ENCODE measurements at places on chromosomes 11 and 22. TPM values are rescaled to one million over a fixed set of nuclear protein-coding genes. Genes with fewer than 3 reads are reported as not detected.

NFAM1 gene
- 0.91 TPM for polyA plus RNA-seq

PATE2 gene
- not detected for polyA plus RNA-seq

EIF1AD gene
- 27.0 TPM for polyA plus RNA-seq

OR8G1 gene
- not detected for polyA plus RNA-seq

PKNOX2 gene
- polyA plus RNA-seq, result 12.6 TPM

MPZL3 gene
- 2.4 TPM for polyA plus RNA-seq

BET1L gene
- polyA plus RNA-seq, result 45.7 TPM

PANX3 gene
- not detected for polyA plus RNA-seq

- DNase-seq, result no peak
These were observed 13.7 kb upstream of the CPT1A start for GRCh38 chr11:68855205-68855981.

GRCh38 chr11:71976551-71976950 is 22.2 kb upstream of the IL18BP start:
- DNase-seq, result no peak

DNA sequence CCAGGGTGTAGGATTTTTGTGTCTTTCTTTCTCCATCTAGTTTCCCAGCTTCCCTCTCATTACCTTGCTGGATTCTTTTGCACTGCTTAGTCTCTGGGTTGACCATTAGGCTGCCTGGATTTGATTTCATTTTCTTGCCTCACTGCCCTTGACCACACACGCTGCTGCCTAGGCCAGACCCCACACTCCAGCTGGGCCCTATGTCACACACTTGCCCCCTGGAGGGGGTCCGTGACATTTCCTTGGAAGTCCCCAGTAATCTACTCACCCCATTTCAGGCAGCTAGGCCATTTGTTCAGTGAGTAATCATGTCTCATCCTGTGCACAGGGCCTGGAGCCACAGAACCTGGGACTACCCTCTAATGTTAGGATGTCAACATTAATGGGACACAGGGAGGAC is 81.9 kb upstream of the SPON1 start:
- no peak for DNase-seq

DNA sequence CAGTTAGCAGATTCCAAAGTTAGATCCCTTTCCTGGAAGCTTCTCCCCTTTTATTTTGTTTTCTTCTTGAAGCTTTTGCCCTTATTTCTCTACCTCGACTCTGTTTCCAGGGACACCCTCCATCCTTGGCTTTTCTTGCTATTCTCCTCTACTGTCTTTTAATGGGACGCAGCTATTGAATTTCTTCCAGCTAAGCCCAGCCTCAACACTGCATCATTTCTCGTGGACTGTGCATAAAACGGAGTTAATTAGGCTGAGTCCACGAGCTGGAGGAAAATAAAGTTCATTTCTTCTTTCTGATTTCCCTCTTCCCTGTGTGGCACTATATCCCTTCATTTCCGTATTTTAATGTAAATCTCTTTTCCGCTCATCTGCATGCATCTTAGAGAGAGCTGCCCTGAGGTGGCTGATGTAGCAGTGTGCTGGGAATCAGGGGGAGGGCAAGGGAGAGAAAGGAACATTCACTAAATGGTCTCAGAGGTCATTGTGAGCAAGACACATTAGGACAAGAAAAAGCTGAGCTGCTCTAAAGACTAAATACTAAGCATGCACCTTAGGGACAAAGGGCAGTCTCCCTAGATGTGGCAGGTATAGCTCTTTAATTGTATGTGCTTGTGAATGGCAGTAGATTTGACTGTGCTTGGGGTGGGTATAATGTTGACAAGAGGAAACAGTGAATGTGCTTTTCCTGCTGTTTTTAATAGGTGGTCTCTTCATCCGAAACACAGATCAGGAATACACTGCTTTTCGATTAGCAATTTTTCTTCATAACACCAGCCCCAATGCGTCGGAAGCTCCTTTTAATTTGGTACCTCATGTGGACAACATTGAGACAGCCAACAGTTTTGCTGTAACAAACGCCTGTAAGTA is 1.9 kb downstream of the GRIA4 start:
- no peak for DNase-seq

DNA sequence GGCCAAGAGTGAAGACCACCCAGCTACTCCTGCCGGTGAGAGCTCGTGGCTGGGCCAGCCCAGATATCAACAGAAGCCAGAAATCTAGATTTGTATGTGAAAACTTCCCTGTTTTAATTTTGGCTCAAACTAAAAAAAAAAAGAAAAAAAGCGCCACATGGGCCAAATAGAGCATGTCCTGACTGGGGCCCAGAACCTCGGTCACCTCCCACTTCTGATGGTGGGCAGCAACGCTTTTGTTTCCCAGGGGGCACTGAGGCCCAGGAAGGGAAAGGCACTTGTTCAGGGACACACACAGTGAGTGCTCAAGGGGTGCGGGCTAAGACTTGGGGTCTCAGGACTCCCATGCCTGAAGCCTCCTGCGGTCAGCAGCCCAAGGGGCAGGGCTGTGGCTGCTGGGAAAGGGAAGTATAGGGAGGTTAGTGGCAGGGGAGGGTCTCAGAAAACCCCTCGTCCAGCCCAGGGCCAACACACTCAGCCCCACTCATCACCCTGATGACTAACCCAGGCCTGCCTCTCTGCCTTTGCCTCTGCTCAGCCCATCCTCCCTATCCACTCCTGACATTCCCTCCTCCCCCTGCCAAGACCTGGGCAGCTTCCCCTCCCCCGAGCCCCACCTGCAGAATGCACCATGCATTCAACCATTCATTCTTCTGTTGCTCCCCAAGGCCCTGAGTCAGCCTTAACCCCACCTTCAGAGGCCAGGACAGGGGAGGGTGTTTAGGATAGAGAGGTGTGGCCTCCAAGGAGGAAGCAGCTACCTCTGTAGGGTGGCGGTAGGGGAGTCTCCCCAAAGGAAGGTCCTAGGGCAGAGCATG is 30.0 kb upstream of the TCF20 start:
- DNase-seq, result no peak

DNA sequence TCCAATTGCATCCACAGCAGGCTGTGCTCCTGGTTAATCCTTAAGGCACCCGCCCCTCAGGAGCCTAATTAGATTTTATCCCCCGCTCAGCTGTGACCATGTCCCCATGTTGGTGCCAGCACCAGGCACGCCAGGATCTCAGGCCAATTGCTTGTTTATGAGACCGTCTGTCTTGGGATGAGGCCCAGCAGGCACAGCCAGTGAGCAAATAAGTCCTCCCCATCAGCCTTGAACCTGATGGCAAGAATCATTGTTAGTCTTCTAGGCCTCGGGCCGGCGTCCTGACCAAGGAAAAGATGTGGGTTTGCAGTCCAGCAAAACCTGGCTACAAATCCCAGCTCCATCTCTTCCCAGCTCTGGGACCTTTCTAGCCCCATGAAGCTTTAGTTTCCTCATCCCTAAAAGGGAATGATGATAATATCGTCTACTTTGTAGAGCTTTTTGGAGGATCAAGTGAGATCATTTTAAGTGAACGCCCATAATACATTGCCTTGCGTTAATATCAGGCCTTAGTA is 57.3 kb downstream of the TP53I11 start:
- DNase-seq, result no peak

GRCh38 chr11:117944554-117944953 is 15.4 kb upstream of the TMPRSS13 start:
- no peak for DNase-seq

DNA sequence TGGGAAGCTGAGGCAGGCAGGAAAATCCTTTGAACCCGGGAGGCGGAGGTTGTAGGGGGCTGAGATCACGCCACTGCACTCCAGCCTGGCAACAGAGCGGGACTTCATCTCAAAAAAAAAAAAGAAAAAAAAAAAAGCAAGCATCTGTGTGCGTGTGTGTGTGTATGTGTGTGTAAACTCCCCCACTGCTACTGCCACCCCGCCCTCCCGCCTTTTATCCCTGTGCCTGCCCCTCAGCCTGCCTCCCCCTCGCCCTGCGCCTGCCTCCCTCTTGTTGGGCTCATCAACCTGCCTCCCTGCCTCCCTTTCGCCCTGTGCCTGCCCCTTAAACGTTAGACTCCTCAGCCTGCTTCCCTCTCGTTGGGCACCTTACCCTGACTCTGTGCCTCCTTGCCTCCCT is 18.0 kb downstream of the TMEM258 start:
- DNase-seq, result no peak

DNA sequence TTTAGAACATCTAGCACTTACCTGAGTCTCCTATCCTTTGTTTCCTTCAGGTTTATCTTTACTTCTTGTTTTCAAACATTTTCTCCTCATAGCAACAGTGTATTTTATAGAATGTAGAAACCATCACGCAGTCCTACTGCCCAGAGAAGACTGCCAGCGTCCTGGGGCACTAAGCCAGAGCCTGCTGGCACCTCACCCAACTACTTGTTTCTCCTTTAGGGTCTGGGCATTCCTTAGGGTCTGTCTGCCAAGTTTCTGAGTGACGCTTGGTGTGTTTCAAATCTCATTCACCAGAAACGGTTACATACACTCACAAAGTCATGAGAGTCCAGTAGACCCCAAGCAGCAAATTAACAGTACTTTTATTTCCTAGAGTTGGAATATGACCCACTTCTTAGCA is 49.6 kb upstream of the SLC25A1 start:
- DNase-seq, result no peak

- DNase-seq, result no peak
These were observed 31.3 kb downstream of the ATXN10 start for GRCh38 chr22:45702981-45703380.

DNA sequence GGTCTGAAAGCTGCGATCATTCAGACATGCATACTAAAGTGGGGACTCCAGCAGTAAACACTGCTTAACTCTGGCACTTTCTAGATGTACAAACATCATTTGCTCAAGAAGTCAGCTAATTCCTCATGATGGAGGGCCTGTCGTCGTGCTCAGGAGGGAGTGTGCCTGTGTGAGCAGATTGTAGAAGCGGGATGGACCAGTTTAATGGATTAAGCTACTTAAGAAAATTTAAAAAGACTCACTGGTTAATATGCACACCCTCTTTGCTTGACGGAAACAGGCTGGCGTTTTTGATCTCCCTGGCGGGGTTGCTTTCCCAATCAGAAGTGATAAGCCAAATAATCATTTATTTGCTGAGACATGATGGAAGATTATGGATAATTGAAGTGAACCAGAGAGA is 79.0 kb downstream of the LDLRAD3 start:
- no peak for DNase-seq

GRCh38 chr11:119764108-119764868 is 35.3 kb upstream of the NECTIN1 start:
- no peak for DNase-seq

GRCh38 chr11:73963861-73964260 is 13.0 kb downstream of the DNAJB13 start:
- no peak for DNase-seq

DNA sequence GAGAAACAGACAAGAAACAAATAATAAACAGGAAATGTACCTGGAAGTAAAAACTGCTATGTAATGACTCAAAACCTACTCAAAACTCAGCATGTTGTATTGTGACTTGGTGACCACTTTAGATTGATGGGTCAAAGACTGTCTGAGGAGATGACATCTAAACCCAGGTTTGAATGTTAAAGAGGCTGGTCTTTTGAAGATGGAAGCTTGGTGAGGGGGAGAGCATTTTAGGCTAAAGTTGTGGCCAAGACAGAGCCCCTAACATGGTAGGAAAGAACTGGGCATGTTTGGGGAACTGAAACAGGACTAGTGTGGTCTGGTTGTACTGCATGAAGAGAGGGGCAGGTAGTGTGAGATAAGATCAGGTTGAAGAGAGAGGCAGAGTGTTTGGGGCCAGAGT is 85.3 kb upstream of the MYO18B start:
- DNase-seq, result no peak

GRCh38 chr11:46991391-46991790 is 54.8 kb downstream of the CSTPP1 start:
- DNase-seq, result no peak

DNA sequence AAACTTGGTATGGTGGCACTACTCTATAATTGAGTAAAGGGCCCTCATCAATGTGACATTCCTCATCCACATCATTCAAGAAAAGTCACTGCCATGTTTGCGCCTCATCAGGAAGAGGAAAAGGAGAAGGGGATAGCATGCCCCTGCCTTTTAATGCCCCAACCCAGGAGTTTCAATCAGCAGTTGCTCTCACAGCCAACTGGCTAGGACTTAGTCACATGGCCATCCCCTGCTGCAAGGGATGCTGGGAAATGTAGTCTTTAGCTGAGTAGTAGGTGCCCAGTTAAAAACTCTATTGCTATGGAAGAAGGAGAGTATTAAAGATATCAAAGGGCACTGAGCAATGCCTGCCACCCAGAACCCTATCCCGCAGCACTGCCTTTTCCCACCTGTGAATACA is 10.9 kb upstream of the CCND1 start:
- no peak for DNase-seq

DNA sequence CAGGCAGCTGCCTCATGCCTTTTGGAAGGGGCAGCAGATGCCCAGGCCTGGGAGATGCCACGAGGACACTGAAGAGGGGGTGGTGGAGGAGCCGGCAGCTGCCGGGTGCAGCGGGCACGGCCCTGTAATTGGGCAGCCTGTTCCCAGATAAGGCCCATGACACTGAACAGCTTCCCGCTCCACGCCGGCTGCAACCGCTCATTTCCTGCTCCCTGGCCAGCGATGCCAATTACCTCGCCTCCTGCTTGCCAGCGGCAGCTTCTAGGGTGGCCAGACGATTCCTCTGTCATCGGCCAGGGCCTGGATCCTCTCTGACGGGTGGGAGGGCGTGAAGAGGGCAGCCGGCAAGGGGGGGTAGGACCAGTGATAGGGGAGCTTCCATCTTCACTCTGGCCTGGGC is 22.8 kb downstream of the FLRT1 start:
- no peak for DNase-seq

DNA sequence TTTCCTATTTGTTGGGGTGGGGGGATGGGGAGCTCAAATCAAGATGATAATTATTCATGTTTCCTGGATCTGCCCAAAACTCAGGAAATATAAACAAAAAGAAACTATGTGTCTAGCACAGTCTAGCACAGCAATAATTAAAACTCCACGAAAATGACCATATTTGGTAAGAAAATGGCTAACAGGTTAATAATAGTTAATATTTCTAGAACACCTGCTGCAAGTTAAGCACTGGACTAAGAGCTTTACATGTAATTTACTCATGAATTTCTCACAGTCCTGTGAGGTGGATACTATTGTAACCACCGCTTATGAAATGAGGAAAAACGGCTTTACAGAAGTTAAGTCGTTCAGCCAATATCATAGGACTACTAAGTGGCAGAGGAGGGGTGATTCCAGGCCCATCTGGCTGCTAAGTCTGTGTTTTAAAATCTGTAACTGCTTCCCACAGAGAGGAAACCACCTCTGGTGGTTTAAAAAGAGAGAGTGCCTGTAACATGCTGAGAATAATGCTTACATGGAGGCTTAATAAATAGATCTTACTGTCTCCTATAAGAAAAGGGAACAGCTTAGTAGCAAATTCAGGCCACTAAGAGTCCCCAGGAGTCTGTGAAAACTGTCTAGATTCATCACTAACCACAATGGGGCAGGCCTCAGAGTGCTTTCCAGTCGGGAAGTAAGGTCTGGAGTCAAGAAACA is 11.0 kb upstream of the AMOTL1 start:
- no peak for DNase-seq

DNA sequence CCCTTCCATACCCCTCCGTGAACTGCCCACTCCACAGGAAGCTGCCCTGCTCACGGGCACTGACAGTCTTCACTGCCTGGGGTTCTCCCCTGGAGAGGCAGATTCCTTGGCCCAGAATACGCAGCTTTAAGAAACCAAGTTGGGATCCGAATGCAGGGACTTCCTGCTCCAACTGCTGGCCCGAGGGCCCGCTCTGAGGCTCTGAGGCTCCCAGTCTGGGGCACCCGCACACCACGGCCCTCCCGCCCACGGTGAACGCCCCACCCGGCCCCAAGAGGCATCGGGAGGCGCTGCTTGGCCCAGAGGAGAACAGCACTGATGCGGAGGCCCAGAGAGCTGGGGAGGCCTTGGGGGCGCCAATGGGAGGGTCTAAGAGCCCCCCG is 42.3 kb downstream of the IGF2 start:
- no peak for DNase-seq
